GDM1 (cell line): ENCODE measurements at places on chromosomes 16 and 17.

GRCh38 chr17:36183001-36183971 lies 6.8 kb upstream of the TBC1D3B start:
- no peak for DNase-seq

- DNase-seq = no peak
Observed at GRCh38 chr16:17058471-17058870, 412.3 kb downstream of the XYLT1 start.

DNA sequence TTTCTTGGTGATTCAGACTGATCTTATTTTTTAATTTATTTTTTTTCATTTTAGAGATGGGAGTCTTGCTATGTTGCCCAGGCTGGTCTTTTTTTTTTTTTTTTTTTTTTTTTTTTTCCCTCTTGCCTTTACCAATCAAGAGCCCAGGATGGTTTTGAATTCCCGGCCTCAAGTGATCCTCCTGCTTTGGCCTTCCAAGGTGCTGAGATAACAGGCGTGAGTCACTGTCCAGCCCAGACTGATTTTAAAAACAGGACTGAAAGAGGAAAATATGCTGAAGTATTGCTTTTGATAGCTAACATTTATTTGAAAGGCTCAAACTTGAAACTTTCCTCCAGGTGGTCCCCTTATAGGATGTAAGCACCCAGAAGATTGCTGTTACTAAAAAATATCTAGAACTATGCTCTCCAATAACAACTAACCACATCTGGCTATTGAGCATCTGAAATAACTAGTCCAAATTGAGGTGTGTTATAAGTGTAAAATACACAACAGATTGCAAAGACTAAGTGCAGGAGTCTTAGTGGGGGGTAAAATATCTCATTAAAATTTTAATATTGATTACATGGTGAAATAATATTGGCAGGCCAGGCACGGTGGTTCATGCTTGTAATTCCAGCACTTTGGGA lies 15.8 kb upstream of the BRIP1 start:
- no peak for DNase-seq

GRCh38 chr17:70295731-70296130 lies 126.4 kb downstream of the KCNJ2 start:
- no peak for DNase-seq

DNA sequence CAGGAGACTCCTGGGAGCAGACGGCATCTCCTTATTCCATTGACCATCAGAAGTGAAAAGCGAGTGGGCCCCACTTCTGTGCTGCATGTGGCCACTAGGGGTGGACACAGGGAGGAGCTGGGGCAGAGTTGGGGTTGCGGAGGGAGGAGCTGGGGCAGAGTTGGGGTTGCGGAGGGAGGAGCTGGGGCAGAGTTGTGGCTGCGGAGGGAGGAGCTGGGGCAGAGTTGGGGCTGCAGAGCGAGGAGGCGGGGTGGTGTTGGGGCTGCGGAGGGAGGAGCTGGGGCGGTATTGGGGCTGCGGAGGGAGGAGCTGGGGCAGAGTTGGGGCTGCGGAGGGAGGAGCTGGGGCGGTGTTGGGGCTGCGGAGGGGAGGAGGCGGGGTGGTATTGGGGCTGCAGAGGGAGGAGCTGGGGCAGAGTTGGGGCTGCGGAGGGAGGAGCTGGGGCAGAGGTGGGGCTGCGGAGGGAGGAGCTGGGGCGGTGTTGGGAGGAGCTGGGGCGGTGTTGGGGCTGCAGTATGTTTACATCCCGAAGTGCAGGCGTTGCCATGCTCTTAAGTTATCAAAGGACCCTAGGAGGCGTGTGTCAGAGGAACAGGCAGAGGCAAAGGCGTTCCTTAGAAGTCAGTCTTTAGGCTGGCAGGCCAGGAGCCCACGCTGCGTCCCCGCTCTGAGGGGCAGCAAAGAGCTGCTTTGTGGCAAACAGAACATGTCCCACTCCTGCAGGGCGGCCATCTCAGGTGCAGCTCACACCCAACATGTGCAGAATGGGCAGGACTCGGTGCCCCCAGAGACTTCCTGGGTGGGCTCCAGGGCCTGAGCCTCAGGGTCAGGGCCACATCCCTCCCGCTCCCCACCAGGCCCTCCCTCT lies 76.0 kb downstream of the ZNF778 start:
- DNase-seq = no peak

- DNase-seq = no peak
Observed at GRCh38 chr17:37388266-37388665, 12.5 kb downstream of the C17orf78 start.

GRCh38 chr16:69338557-69339288 lies 641 bp downstream of the COG8 start:
- no peak for DNase-seq

- DNase-seq = no peak
Observed at GRCh38 chr17:64504769-64505339, 1.2 kb downstream of the DDX5 start.

GRCh38 chr16:56923481-56924091 lies 8.4 kb upstream of the HERPUD1 start:
- no peak for DNase-seq

GRCh38 chr16:29730649-29731048 lies 15.1 kb downstream of the C16orf54 start:
- DNase-seq = no peak

DNA sequence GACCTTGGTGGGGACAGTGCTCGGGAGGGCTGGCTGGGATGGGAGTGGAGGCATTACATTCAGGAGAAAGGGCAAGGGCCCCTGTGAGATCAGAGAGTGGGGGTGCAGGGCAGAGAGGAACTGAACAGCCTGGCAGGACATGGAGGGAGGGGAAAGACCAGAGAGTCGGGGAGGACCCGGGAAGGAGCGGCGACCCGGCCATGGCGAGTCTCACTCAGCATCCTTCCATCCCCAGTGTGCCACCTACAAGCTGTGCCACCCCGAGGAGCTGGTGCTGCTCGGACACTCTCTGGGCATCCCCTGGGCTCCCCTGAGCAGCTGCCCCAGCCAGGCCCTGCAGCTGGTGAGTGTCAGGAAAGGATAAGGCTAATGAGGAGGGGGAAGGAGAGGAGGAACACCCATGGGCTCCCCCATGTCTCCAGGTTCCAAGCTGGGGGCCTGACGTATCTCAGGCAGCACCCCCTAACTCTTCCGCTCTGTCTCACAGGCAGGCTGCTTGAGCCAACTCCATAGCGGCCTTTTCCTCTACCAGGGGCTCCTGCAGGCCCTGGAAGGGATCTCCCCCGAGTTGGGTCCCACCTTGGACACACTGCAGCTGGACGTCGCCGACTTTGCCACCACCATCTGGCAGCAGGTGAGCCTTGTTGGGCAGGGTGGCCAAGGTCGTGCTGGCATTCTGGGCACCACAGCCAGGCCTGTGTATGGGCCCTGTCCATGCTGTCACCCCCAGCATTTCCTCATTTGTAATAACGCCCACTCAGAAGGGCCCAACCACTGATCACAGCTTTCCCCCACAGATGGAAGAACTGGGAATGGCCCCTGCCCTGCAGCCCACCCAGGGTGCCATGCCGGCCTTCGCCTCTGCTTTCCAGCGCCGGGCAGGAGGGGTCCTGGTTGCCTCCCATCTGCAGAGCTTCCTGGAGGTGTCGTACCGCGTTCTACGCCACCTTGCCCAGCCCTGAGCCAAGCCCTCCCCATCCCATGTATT lies 1.1 kb downstream of the CSF3 start:
- no peak for DNase-seq

- DNase-seq = no peak
Observed at GRCh38 chr17:64270885-64271284, 7.8 kb upstream of the TEX2 start.

- DNase-seq = no peak
Observed at GRCh38 chr16:57062329-57062728, 30.1 kb upstream of the CPNE2 start.

DNA sequence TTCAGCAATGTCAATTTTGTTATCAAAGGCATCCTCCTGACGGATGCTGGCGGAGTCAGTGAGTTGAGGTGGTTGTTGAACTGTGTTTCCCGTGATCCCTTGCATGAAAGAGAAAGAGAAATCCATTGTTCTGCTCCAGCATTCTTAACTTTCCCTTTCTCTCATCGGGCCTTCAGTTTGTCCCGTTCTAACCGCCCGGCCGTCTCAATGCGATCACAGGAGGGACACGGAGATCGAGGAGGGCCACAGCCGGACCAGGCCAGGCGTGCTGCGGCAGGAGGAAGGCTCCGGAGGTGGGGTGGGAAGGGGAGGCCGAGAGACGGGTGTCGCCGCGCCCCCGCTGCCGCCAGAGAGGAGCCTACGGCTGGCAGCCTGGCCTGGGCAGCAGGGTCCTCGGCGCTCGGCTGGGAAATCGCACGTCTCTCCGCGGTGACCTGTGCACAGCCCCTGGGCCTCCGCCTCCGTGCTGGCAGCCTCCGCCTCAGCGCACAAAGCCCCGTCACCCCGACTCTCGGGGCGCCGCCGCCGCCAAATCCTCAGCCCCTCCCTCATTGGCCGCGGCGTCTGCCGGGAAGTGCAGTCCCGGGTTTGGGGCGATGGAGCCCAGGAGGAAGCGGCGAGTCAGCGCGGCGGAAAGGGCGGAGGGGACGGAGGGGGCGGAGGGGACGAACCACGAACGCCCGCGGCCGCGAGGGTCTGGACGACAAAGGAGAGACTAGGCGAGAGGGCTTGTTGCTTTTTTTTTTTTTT lies 38.1 kb downstream of the SOST start:
- no peak for DNase-seq

- no peak for DNase-seq
Observed at GRCh38 chr16:972316-973002, 1.7 kb upstream of the LMF1 start.

- DNase-seq = no peak
Observed at GRCh38 chr16:85261657-85262557, 149.6 kb upstream of the CIBAR2 start.

GRCh38 chr16:53892155-53892554 lies 188.2 kb downstream of the FTO start:
- DNase-seq = peak; percentile 29

- DNase-seq = peak; percentile 5
Observed at GRCh38 chr16:22782314-22782713, 31.6 kb upstream of the HS3ST2 start.

GRCh38 chr17:64634218-64634617 lies 27.9 kb downstream of the SMURF2 start:
- DNase-seq = no peak

DNA sequence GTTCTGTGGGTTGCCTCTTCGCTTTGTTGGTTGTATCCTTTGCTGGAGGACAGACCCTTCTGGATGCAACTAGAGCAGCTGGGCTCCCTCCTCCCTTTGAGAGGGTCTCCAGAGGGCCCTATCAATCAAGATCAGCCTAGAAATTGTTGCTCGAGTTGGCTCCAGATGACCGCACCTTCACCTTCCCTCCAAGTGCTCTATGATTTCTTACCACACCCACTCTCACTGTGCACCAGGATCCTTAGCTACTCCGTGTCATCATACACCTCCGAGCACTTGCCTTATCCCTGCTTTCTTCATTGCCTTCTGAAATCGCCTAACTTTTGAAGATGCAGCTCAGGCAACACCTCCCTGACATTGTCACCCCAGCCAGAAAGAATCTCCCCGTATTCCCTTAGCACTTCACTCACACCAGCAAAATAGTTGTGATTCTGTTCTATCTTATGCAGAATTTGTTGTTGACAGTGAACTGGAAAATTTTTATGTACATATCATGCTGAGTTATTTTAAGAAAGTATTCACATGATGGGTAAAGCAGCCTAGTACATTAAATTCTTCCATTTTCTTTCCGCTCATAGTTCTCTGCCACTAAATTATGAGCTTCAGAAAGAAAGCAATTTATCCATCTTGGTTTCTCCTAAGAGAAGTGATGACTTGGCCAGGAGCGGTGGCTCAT lies 52.9 kb downstream of the ABAT start:
- DNase-seq = no peak

GRCh38 chr17:32482568-32483320 lies 4.0 kb upstream of the CDK5R1 start:
- no peak for DNase-seq

- no peak for DNase-seq
Observed at GRCh38 chr17:18946536-18946935, 5.4 kb upstream of the SLC5A10 start.

- no peak for DNase-seq
Observed at GRCh38 chr17:69712801-69713311, 298.4 kb downstream of the MAP2K6 start.

DNA sequence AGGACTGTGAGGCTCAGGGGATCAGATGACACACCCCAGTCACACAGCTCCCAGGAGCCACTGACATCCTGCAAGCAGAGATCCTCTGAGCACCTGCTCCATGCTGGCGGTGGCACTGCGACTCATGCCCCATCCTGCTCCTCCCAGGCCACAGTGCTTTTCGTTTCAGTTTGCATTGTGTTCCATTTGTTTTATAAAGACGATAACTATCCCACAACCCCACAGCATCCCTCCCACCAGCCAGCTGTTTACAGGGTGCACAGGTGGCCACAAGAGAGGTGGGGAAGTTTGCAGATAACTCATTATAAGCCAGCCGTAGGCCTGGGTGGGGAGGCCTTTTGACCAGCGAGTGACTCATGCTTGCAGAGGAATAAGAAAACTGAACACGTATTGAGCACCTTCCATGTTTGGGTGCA lies 28.2 kb downstream of the BCO1 start:
- no peak for DNase-seq

GRCh38 chr16:14509055-14509454 lies 121.0 kb downstream of the PARN start:
- DNase-seq = no peak

DNA sequence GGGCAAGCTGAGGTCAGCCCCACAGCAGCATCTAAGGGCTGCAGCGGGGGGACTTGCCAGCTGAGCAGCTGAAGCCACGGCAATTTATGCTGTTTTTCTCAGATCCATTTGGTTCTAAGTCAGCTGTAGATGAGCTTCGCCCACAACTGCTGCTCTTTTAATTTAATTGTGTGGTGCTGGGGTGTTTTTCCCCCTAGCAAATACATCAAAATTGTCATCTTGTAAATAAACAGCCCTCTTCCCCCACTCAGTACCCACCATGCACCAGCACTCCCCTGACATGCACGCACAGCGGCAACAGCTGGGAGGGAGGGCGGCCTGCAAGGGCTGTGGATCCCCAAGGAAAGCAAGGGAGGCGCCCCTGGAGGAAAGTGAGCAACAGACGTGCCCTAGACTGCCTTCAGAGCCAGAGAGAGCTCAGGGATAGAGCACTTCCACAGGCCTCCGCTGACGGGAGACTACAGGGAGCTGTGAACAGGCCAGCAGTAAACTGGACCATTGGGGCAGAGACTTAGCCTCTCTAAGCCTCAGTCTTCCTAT lies 149.5 kb downstream of the TMEM132E start:
- no peak for DNase-seq

GRCh38 chr17:78879635-78880186 lies 23.3 kb downstream of the CEP295NL start:
- DNase-seq = no peak

GRCh38 chr17:19381741-19382444 lies 3.6 kb downstream of the MAPK7 start:
- no peak for DNase-seq

GRCh38 chr16:31206776-31207175 lies 4.2 kb upstream of the PYCARD start:
- DNase-seq = no peak
